Choroid plexus epithelial cell (primary cell): ENCODE measurements at places on chromosomes 16 and 17.
A peak's percentile ranks its signal among the peaks of the same experiment; 100 is the strongest.

DNA sequence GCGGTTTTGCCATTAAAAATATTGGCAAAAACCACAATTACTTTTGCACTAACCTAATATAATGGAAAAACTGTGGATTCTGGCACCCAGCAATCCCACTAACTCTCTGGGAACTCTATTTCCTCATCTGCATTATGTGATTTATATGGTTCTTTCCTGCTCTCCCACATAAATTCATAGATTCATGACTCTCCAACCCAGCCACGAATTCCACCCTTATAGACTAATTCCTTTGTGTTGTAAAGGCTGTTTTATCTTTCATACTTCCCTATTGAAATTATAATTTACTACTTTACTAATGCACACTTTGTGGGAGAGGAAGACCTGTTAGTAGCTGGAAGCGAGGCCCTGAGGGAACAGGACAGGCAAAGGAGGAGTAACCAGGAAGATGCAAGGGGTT, 88.4 kb upstream of the GNAO1 start:
- DNase-seq, result no peak

DNA sequence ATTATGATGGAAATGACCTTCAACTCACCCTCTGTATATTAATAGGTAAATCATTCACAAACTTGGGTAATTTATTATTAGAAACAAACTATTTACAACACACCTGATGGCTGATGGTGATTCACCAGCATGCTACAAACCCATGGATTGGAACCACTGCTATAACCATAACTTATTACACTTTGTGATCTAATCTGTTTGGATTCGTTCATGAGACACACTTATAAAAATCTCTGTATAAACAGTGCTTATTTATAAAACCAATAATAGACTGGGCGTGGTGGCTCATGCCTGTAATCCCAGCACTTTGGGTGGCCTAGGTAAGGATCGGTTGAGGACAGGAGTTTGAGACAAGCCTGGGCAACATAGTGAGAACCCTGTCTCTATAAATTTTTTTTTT, 16.0 kb downstream of the SMIM36 start:
- no peak for DNase-seq

DNA sequence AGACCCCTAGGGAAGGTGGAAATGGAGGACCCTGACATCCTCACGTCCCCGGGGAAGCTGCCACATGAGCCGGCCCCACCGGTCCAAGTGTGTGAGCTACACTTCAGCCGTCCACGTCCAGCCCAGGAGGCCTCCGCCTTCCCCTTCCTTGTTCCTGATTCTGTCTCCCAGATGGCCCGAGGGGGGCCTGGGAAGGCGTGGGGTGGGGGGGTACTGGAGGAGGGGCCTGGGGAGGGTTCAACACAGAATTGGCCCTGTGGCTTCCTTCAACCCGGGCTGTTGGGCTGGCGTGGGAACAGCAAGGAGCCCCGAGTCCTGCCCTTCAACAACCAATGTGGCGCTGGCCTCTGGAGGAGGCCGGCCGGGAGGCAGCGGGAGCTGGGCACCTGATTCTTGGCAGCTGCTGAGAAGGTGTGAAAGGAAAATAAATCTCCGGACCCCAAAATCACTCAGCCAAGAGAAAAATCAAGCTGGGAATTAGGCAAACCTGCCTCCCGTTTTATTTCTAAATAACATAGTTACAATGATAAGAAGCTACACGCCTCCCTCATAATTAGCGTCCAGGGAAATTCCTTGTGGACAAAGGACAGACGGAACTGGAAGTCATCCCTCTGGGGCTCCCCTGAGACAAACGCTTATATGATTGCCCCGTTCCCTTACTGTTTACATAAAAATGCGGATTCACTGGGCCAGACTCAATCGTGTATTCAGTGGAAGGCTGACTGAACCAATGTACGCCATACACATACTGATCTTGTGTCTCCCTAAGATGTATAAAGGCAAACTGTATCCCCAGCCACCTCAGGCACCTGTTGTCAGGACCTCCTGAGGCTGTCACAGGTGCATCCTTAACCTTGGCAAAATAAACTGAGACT, 1.8 kb upstream of the APRT start:
- no peak for DNase-seq

- DNase-seq, result no peak
These were observed 10.6 kb downstream of the CPSF4L start for GRCh38 chr17:73250851-73251640.

GRCh38 chr17:10779609-10780008, 24.3 kb downstream of the TMEM238L start:
- no peak for DNase-seq

- DNase-seq, result peak; percentile 47
These were observed 927 bp upstream of the SULT1A2 start for GRCh38 chr16:28597692-28598261.

DNA sequence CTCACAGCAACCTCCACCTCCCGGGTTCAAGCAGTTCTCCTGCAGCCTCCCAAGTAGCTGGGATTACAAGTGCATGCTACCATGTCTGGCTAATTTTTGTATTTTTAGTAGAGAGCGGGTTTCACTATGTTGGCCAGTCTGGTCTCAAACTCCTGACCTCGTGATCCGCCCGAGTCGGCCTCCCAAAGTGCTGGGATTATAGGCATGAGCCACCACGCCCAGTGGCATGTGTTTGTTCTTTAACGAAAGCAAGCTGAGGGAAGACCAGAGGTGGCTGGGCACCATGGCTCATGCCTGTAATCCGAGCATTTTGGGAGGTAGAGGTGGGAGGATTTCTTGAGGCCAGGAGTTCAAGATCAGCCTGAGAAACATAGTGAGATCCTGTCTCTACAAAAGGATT, 18.1 kb downstream of the TNFRSF13B start:
- no peak for DNase-seq

GRCh38 chr17:70329721-70330120, 160.4 kb downstream of the KCNJ2 start:
- DNase-seq, result no peak

GRCh38 chr16:20349615-20350014, 2.9 kb downstream of the UMOD start:
- no peak for DNase-seq

- peak; percentile 74 for DNase-seq
These were observed 138.2 kb downstream of the C16orf95 start for GRCh38 chr16:87178977-87179376.

DNA sequence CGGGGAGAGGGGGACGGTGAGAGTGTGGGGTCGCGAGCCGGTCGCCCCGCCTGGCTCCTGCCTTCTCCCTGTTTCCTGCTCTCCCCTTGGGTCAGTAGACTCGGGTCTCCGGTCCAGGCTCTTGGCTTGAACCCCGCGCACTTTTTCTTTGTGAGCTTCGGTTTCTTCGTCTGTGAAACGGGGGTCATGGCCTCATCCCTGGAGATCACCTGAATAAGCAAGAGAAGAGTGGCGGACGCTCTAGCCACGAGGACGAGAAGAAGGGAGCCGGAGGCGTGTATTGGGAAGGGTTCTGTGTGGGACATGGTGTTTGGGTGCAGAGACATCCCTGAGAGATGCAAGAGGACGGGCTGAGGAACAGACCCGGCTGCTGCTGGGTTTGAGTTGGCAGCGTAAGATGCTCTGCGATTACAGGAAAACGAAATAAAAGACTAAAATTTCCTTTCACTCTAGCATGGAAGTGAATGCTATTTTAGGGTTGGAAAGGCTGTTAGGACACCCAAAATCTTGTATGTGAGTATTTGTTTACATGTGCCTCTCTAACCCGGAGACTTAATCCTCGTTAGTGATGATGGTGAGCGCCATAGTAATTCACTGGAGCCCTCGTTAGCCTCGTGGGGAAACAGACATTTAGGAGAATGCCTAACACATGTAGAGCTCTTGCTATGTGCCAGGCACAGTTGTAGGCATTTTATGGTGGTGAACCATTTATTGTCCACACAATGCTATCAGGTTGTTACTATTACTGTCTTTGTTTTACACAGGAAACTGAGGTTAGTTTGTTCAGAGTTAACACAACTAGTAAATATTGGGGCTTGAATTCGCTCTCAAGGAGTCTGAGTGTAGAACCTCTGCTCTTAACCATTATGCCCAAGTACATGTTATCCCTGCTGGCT, 646 bp downstream of the KIF22 start:
- DNase-seq, result peak; percentile 24

GRCh38 chr16:85445779-85446222, 167.3 kb upstream of the GSE1 start:
- DNase-seq, result peak; percentile 11

DNA sequence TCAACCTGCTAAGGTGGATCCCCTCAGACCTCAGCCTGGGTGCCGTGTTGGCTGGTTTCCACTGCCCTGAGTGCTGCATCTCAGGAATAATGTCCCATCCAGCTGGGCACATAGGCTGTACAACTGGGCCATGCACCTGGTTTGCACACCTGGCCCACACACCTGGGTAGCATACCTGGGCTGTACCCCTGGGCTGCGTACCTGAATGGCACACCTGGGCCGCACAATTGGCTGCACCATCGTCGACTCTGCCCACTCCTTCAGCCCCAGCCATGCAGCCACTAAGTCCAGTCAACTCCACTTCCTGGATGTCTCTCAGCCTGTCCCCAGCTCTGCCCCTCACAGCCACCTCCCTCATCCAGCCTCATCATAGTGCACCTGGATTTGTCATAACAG, 7.9 kb downstream of the SLC5A10 start:
- no peak for DNase-seq

GRCh38 chr16:22945361-22945760, 131.4 kb downstream of the HS3ST2 start:
- peak; percentile 5 for DNase-seq

- no peak for DNase-seq
These were observed 7.4 kb downstream of the SNX20 start for GRCh38 chr16:50673496-50674275.

DNA sequence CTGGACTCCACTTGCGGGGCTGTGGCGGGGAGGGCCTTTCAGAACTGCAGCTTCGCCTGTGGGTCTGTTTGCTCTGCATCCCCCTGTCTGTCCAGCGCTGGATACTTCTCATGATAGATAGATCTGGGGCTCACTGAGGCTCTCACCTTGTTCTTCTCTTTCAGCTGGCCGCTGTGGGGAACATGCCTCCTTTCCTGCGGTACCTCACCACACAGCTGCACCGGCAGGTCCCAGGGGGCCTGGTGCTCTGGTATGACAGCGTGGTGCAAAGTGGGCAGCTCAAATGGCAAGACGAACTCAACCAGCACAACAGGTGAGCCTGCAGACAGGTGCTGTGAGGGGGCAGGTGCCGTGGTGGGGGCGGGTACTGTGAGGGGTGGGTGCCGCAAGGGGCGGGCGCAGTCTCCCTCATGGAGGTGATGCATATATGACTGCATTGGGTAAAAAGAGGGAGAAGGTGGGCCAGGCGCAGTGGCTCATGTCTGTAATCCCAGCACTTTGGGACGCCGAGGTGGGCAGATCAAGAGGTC, 6.2 kb downstream of the ENGASE start:
- DNase-seq, result no peak

DNA sequence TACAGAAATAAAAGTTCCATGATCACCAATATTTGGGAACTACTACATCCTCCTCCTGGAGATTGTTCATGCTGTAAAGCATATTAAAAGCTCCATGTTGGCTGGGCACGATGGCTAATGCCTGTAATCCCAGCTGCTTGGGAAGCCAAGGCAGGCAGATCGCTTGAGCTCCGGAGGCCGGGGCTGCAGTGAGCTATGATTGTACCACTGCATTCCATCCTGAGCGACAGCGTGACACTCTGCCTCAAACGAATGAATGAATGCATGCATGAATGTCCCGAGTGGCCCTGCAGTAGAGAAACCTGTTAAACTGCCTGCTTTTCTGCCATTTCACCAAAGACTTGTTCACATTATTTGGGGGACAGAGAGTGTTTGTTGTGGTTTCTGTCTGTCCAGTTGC, 15.0 kb downstream of the CNEP1R1 start:
- DNase-seq, result no peak

- peak; percentile 96 for DNase-seq
These were observed 468 bp downstream of the IL4R start for GRCh38 chr16:27314161-27314723.

DNA sequence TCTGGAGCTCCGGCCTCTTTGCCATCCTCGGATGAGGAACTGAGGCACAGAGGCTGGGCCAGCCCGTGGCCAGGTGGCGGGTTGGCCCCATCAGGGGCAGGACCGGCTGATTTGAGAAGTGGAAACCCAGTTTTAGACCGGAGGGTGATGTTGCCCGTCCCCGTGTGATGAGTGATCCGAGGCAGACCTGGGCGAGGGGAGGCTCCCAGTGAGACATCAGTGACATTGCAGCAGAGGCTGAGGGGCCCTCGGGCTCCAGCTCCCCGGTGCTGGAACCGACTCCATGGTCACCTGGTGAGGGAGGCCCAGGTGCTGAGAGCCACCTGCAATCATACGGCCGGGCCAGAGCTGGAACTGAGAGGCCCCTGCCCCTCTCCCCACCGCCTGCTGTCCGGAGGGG, 26.9 kb upstream of the CACNA1H start:
- no peak for DNase-seq

- no peak for DNase-seq
These were observed 235.7 kb downstream of the STX8 start for GRCh38 chr17:9339958-9340357.

GRCh38 chr17:41785859-41786226, 668 bp downstream of the JUP start:
- no peak for DNase-seq

- DNase-seq, result no peak
These were observed 133.7 kb upstream of the HS3ST3A1 start for GRCh38 chr17:13735444-13735843.

DNA sequence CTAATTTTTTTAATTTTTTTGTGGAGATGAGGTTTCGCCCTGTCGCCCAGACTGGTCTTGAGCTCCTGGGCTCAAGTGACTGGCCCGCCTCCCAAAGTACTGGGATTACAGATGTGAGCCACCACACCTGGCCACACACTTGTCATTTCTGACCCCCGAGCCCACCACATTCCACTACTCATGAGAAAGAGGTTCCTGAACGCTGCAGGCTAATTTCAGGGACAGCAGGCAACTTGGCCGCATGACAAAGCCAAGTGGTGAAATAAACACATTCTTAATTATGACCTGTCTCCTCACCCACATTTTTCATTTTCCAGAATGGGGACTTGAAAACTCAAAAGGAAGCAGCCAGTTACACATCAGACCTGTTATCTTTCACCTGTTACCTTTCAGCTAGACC, 114.5 kb downstream of the ABCC6 start:
- DNase-seq, result no peak

DNA sequence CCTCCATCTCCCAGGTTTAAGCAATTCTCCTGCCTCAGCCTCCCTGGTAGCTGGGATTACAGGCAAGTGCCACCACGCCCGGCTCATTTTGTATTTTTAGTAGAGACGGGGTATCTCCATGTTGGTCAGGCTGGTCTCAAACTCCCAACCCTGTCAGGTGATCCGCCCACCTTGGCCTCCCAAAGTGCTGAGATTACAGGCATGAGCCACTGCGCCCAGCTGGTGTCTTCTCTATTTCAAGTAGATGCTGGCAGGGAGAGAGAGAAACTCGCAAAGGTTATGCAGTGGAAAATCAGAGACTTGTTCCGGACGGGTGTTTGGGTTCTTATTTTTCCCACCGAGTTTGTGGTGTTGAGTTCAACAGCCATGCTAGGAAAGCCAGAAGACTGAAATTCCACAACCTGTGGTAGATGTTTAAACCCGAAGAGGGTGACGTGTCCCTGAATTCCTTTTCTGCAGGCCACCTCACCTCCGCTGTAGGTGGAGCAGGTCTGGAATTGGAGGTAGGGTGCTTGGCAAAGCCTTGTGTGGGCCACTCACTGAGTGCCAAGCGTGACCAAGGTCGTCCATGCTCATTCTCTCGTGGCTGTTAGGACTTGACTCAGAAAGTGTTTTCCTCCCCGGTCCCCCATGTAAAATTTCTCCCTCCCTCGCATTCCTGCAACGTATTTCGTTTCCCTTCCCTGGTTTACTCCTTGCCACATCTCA, 7.3 kb upstream of the ZDHHC7 start:
- DNase-seq, result no peak
